ENCODE measurements at places on chromosomes 12 and 14.

GRCh38 chr12:132324841-132325732 is 4.3 kb downstream of the GALNT9 start:
- DNase-seq, result no peak

GRCh38 chr12:24696800-24697199 is 252.1 kb downstream of the BCAT1 start:
- DNase-seq, result no peak

DNA sequence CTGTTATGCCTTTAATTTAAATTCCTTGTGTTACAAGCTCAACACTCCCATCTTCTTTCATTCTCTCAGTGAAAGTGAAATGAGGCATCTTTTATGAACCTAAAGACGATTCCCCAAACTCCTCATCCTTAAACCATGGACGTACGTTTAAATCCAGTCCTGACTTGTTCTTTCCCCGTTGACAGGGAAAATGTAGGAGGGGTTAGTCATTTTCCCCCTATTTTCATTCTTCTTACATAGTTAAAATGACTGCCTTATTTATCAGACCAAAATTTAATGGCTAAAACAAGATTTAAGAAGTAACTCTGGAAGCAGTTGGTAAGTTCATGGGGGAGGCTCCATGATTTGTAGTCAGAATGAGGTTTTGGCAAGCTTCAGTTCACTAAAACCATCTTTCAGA is 134.9 kb downstream of the KCNA5 start:
- DNase-seq, result no peak

DNA sequence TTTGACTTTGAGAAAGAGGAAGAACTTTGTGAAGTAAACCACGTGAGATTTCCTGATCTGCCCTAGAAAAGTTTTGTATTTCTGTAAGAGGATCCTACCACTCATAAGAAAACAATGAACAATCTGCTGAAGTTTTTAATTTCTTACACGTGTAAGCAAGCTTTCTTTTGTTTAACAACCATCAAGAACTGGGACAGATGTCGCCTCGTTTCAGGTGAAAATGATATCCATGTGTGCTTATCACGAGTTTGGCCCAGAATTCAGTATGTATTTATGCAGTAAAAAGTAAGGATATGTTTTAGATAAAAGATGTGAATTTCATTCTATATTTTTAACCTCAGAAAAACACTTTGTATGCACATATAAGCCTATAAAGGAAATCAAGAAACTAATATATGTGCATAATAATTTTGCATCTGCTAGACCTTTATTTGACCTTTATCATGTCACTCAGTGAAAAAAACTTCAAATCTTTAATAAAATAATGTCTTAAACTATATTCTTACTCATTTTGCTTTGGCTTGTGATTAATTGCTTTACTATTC is 56.9 kb upstream of the DHRS4 start:
- no peak for DNase-seq

- no peak for DNase-seq
Measured at GRCh38 chr12:51908876-51909592, 1.7 kb downstream of the ACVRL1 start.

- DNase-seq, result no peak
Measured at GRCh38 chr12:1369460-1369859, 224.9 kb downstream of the FBXL14 start.

DNA sequence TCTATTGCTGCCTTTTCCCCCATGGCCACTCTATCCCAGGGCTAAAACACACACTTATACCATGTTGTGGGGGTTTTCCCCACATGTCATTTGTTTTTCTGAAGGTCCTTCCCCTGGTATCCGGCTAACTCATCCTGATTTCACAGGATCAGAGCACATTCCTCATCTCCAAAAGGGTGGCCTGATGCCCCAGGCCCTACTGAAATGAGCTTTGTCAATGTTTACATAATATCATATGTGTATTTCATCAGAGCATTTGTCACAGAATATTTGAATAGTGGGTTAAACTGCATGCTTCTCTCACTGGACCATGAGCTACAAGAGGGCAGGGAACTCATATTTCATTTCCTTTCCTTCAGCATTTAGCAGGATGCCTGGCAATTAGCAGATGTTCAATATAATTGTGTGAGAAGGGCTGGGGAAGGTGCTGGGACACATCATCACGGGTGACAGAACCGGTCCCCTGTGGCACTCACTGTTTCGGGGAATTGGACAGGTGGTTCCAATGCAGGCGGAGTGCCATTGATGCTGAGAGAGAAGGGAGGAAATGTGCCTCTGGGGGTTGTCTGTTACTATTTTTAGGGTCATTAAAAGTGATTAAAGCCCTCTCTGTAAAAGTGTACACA is 26.8 kb downstream of the EMP1 start:
- no peak for DNase-seq

DNA sequence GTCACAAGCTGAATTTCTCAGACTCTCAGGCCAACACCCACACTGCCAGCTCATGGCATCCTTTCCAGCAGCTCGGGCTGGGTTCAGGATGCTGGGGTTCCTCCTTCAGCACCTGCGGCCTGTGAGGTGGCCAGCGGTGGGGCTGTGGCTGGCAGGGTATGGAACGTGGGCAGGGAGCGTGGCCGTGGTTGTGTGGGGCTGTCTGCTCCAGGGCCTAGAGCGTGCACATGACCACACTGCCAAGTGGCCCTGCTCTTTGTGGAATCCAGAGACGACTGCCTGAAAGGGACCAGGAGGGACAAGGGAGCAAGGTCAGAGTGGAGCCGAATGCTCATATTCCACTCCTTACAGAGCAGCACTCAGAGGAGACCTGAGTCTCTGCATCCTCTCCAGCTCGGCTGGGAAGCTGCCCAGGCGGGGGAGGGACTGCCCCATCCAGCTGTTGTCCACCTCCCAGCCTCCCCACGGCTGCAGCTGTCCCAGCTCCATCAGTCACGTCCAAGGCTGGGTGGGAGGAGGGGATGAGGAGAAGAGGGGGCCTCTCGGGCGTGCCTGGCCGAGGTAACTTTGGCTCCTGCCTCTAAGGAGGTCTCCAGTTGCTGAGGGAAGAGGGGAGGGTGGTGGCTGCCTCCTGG is 71.3 kb downstream of the TSPAN9 start:
- no peak for DNase-seq

DNA sequence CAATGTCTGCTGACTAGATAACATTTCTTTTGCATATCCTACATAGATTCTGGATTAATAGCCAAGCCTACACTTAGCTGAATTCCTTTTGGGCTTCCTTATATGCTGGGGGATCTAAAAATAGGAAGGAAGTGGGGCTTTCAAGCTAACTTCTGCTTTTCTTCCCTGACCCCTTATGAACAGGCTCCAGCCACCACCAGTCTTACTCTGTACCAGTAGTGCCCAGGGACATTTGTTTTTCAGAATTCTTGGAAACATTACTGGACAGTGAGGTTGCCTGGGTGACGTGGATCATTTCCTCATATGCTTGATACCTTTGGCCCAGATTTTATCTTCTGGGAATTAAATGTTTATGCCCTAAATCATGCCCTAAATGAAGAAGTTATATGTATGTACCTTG is 55.9 kb upstream of the SRRM4 start:
- no peak for DNase-seq

- DNase-seq, result no peak
Measured at GRCh38 chr12:6752167-6752920, 597 bp downstream of the MLF2 start.

DNA sequence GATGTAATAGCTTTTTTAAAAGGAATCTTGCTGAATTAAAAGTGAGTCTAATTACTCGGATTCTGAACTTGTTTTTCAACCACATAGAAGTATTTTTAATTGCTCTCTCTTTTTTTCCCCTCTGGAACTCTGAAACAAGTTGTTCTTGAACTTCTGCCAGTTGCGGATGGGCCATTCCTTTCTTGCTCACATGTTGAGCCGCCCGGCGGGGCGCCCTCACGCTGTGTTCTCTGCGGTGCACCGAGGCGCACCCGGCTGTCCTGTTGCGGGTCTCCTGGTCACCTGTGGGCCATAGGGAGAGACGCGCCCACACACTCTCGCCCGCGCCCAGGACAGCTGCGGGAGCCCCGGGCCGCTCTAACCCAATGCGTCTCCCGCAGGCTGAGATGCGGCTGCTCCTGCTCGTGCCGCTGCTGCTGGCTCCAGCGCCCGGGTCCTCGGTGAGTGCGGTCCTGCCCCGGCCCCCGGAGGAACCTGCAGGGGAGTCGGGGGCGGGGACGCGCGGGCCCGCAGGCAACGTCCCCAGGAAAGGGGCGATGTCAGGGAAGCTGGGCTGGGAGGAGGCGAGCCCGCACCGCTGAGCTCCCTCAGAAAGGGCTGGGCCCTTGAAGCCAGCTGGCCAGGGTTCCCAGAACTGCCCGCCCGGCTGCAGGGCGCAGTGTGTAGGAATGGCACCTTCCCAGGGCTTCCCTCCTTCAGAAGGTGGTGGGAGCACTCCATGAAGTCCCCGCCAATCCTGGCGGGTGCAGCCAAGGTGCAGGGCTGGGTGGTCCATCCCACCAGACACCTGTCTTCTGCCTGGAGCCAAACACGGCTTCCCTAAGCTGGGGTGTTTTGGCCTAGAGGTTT is 2.3 kb downstream of the PAPLN start:
- DNase-seq, result no peak

DNA sequence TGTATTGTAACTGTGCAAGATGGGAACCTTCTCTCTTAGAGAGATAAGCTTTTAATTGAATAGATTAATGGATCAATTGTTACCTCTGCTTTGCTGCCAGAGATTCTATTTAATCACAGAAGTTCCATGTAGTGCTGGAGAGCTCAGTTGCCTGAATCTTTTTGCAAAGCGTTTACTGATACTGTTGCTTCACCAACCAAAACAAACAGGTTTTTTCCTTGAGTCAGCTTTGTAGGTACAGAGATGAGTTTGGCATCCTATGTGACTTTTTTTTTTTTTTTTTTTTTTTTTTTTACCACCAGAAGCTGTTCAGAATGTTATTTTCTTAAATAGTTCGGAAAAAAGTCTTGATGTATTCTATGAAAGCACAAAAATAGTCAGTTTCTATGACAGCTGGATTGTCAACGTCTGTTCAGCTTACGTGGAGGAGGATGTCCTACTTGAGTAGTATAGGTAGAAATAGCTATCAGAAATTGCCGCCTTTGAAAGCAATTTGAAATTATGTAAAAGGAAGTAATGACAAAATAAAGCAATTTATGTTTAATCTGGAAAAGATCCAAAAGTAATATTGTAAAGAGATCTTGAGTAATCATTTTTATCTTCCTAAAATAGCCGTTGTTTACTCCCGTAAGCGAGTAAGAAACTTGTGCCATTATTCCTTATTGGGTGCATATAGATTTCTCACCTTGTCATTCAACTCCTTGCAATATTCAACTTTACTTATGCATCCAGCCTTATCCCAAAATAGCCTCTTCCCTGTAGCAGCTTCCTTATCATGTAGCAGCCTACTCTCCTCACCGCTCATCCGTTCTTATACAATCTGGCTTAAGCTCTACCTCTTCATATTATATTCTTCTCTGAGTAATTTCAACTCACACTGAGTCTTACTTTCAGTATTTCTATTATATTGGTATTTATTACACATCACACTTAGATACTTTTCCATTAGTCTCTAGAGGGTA is 5.2 kb downstream of the LRRK2 start:
- DNase-seq, result no peak

Measured in T-helper 17 cell (primary cell).